ENCODE measurements at places on chromosomes 12 and 14.

GRCh38 chr12:112303004-112303403 lies 79.2 kb downstream of the HECTD4 start:
- DNase-seq, result peak; percentile 24

DNA sequence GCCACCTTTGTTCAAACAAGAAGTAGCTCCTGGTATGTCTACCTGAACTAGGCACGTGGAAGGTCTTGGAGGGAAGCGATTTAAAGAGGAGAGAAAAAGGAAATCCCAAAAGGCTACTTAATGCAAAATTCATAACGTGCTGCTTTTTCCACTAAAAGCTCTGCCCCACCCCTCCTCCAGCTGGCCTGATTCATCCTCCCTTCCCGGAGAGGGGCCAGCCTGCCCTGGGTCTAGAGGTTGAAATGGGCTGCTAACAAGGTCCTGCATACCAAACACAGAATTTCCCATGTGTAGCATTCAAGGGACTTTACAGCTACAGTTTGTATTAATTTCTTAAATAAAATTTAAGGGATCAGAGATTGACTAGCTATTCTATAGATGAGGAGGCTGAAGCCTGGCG lies 83.2 kb downstream of the KNTC1 start:
- DNase-seq, result no peak

- DNase-seq, result no peak
These were observed 18.9 kb upstream of the DIO3 start for GRCh38 chr14:101542391-101542790.

DNA sequence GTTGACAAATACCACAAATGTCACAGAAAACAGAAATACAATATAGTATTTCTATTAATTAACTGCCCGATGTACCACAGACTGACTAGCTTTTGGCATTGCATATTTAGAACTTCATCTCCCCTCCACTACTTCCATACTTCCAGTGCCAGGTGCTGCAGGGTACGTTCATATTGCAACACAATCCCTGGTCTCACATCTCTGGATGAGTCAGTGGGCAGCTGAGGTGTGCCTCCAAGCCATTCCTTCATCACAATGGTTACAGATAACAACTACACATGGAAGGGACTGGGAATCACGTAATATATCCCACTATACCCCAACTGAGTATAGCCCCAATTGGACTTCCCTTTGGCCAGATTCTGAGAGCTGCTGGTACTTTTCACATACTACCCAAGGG lies 31.1 kb downstream of the CCDC198 start:
- no peak for DNase-seq

DNA sequence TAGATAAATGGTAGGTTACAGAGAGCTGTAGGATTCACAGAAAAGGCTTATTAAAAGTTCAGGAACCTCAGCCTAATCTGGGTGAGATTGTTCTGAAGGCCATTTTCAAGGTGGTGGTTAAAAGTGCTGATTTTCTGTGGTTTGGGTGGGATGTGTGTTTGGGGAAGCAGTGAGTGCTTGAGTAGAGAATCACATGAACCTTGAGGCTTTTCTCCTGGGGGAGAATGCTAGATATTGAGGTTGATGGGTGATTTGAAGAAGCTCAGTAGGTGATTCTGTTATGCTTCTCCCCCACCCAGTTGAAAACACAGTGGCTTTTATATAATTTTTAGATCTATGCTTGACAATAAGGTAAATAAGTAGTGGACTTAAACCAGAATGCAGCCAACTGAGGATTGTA lies 420.9 kb downstream of the PCNX1 start:
- no peak for DNase-seq

DNA sequence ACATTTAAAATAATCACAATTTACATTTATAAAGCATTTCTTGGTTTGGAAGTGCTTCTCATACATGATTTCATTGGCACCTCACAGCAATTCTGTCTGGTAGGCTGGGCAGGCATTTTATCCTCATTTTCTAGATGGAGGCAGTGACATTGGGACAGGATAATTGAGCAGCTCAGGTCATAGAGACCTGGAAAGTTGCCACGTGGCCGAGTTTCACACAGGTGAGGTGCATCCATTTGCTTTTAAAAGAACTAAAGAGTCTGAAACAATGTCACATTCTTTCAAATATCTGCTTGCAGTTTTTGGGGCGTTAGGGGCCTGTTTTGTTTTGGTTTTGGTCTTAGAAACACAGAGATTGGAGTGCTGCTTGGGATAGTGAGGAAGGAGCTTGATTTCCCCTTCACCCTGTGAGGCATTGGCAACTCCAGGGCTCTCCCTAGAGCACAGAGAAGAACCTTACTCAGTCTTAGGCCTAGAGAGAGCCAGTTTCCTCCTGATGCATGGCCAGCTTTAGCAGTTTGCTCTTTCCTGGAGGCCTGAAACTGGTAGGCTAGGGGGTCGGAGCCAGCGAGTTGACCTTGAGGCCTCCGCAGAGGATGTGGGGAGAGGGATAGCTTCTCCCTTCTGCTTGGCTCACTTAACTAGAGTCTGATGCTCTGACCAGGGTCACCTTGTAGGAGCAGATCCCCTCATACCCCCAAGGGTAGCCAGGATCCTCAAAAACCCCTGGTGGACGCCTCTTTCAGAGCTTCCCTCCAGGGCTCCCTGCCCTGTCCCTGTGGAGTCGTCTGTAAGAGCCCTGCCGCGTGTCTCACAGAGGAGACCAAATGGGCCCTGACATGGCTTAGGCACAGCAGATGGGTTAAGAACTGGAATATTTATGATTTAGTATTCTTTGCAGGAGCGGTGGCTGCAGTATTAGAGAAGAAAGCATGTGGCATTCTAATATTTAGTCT lies 34.9 kb upstream of the JDP2 start:
- DNase-seq, result no peak

DNA sequence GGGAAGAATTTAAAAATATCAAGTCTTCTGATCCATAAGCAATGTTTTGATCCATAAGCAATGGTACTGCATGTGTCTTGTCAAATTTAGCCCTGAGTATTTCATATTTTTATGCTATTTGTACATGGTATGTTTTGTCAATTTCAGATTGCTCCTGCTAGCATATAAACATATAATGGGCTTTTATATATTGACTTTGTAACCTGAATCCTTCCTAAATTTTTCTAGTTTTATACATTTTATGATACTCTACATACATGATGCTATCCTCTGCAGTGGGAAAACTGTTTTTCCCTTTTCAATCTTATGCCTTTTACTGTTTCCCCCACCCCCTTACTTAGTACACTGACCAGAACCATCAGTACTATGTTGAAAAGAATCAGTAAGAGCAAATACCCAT lies 75.1 kb downstream of the R3HDM2 start:
- DNase-seq, result no peak

- DNase-seq, result no peak
These were observed 239.7 kb upstream of the RGS6 start for GRCh38 chr14:71692496-71692895.

DNA sequence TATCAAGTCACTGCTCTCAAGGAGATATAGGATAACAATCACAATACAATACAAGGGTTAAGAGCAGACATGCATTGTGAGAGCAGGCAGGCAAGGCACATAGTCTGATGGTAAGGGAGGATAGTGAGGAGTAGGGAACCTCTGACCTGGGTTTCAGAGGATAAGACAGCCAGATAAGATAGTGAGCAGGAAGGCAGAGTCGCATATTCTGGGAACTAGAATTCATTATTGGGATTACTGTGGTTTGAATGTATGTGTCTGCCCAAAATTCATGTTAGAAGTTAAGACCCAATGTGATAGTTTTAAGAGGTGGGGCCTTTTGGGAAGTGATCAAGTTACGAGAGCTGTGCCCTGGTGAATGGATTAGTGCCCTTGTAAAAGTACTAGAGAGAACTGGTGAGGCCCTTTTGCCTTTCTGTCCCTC lies 14.4 kb upstream of the ATF1 start:
- no peak for DNase-seq

GRCh38 chr12:68069275-68069674 lies 80.0 kb downstream of the IFNG-AS1 start:
- DNase-seq, result no peak

DNA sequence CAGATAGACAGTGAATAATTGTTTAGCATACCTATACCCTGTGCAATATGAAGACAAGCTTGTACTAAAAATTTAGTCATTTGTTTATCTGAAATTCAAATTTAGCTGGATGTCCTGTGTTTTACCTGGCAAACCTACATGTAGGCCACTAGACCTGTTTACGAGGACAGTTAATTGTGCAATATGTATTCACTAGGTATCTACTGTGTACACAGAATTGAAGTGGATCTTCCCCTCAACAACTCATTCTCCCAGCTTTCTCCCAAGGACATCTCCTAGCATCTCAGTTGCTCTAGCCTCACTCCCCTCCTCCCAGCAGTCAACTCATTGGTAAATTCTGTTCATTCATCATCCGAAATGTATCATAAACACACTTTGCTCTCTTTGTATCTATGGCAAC lies 25.3 kb downstream of the AK7 start:
- DNase-seq, result no peak

DNA sequence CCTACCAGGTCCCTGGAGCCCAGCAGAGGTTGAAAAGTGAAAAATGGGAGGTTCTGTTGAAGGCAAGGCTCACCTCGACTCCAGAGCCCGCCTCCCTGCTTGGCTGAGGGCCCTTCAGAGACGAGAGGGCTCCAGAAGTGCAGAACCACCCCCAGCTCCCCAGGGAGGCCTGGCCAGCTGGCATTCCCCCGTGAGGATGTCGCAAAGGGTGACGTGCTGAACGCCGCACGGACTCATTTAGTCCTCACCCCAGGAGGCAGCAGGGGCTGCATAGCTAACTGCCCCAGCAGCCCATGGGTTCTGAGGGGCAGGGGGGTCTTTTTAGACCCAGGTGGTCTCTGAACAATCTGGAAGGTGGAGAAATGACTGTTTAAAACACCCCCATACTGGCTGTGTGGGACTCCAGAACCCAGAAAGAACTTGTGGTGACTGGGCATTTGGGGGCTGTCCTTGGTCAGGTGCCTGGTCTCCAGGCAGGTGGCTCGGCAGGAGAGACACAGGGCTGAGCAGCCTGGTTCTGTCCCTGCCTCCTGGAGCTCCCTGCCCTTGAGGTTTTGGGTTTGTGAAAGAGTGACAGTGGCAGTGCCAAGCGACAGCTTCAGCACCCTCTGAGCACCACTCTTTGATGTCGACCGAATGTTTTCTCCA lies 32.0 kb downstream of the ANAPC7 start:
- no peak for DNase-seq

GRCh38 chr12:51262758-51263177 lies 7.4 kb downstream of the SMAGP start:
- no peak for DNase-seq

- DNase-seq, result no peak
These were observed 291.5 kb downstream of the RPS29 start for GRCh38 chr14:49294621-49295148.

GRCh38 chr14:106850913-106851825 lies 1324.8 kb downstream of the TMEM121 start:
- DNase-seq, result no peak

DNA sequence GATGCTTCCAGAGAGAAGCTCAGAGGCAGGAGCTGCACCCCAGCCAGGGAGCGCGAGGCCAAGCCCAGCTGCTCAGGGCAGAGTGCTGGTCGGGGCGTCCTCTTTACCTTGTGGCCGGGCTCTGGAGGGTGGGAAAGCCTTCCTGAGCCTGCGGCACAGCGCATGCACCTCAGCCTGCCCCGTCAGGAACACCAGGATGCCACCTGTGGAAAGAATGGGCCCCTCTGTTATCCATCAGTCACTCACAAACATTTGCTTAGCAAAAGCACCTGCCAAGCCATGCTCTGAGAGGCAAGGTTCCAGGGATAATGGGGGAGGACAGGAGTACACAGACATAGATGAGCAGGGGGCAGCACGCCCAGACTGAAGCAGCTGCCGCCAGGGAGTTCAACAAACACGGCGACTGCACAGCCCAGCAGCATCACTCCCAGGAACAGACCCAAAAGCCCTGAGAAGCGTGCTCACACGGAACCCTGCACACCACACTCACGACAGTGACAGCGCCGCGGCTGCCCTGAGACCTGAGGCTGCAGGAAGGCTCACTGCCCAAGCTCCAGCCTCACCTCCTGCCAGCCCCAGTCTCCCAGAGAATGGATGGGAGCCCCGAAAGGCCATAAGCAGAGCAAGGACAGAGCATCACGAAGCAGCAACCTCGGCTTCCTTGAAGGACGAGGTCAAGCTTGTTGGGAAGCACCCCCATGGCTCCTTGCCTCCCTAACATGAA lies 21.8 kb downstream of the DHX37 start:
- no peak for DNase-seq

DNA sequence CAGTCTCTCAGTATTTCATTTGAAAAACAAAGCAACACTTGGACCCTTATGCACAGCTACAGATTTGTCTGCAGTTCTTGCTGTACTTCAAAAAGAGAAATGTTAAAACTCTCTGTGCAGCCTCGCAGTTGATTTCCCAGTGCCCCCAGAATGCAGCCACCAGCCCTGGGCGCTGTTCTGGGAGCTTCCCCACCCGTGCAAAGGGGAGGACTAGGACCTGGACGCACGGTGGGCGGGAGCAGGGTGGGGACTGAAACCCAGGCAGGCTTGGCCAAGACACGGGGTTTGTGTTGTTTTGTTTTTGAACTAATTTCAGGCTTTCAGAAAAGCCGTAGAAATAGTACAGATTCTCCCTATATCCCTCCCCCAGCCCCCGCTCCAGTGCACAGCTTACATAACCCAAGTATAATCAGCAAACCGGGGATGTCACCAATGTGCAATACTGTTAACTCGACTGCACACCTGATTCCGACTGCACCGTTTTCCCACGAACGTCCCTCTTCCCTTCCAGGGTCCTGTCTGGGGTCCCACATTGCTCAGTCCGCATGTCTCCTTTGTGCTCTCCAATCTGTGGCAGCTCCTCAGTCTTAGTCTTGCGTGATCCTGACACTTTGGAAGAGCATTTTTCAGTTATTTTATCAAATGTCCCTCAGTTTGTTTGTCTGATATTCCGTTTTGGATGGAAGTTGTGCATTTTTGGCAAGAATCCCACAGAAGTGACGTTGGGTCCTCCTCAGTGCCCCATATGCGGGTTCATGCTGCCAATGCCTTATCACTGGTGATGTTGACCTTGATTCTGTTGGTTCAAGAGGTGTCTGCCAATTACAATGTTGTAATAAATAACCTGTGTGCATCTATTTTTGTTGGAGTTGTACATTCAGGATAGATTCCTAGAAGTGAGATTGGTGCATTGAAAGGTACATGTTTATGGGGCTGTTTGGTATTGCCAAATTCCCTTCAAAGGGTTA lies 95.9 kb downstream of the SETD3 start:
- DNase-seq, result no peak

DNA sequence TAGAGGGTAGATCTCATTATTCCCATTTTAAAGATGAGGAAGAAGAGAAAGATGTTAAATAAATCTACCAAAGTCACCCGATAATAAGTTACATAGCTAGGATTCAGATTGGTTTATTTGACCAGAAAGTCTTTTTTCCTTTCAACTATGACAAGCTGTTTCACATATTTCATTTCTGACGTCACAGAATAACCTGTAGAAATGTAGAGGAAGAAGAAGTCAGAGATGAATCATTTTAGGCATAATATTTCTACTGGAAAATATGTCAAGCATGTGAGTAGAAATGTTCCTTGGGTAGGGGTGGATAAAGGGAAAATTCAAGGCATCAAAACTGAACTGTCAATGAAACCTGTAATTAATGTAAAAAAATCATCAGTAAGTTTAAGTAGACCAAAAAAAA lies 107.0 kb downstream of the MGST1 start:
- no peak for DNase-seq

- DNase-seq, result no peak
These were observed 53.2 kb downstream of the SLC35F4 start for GRCh38 chr14:57812741-57813140.

- DNase-seq, result no peak
These were observed 139.2 kb downstream of the TGFB3 start for GRCh38 chr14:75842551-75842950.

- no peak for DNase-seq
These were observed 24.1 kb upstream of the EML1 start for GRCh38 chr14:99769123-99769522.
